D721Med (cell line): ENCODE measurements at places on chromosomes 3 and 15.

- no peak for DNase-seq
Measured at GRCh38 chr3:45135959-45136358, 10.2 kb downstream of the CDCP1 start.

DNA sequence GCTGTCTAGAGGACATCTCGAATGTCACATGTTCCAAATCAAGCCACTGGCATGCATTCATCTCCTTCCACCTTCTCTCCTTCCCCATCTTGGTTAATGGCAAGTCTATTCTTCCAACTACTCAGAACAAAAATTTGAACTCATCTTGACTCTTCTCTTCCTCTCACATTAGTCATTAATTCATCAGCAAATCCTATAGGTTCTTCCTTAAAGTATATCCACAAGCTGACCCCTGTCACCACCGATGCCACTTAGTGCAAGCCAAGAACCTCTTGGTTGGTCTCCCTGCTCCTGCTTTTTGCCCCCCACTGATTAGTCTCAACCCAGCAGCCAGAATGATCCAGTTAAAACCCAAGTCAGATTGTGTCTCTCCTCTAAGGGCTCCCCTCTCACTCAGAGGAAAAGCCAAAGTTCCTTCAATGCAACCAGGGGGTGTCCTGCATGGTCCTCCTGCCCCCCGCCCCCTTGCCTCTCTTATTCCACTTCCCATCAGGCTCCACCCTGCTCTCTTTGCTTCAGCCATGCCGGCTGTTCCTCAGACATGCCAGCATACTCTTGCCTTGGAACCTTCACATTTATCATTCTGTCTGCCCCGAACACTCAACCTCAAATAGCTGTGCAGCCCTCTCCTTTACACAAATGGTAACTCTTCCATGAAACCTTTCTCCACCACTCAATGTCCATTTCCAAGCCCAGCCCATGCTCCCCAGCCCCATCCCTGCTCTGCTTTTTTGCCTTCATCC lies 1.0 kb upstream of the GALNT15 start:
- no peak for DNase-seq

- no peak for DNase-seq
Measured at GRCh38 chr15:93036951-93037819, 51.8 kb downstream of the RGMA start.

GRCh38 chr3:138384976-138385375 lies 36.6 kb downstream of the MRAS start:
- no peak for DNase-seq

DNA sequence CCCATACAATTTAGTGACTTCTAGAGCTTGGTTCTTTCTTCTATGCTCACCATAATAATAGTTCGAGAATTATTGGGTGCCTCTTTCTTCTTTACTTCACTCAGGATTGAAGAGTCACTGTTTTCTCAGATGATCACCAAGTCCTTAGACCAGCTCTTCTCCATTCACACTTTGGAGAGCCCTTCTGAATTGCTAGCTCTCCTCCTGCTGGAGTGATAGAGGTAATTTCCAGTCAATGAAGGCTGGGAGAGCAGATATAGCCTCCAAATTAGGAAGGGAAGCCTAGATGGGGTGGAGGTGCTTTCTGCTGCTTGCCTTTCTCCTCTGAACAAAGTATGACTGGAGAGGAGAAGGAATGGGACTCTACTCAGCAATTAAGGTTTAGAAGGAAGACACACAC lies 10.7 kb upstream of the BBX start:
- DNase-seq = no peak

- DNase-seq = no peak
Measured at GRCh38 chr3:165788531-165788930, 48.7 kb downstream of the BCHE start.

- DNase-seq = no peak
Measured at GRCh38 chr3:100665230-100665629, 44.1 kb upstream of the TFG start.

GRCh38 chr3:13650210-13651056 lies 101.5 kb downstream of the FBLN2 start:
- peak; percentile 86 for DNase-seq

GRCh38 chr3:190739641-190740185 lies 122.8 kb downstream of the GMNC start:
- DNase-seq = no peak

DNA sequence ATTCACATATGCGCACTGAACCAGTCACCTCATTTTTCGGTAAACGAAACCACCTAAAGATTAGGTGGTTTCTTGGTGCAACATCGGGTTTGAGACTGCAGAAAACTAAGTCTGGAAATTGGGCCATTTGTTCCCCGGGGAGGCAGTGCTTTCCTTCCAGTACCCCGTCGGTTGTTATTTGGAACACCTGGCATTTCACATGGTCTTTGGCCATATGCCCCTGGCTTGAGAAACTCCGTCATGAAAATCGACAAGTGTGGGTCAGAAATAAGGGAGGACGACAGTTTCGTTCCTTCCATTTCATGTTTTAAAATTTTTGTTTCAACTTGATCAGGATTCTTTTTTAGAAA lies 544 bp upstream of the GATM start:
- no peak for DNase-seq

GRCh38 chr3:152305075-152305474 lies 36.3 kb downstream of the MBNL1 start:
- no peak for DNase-seq

DNA sequence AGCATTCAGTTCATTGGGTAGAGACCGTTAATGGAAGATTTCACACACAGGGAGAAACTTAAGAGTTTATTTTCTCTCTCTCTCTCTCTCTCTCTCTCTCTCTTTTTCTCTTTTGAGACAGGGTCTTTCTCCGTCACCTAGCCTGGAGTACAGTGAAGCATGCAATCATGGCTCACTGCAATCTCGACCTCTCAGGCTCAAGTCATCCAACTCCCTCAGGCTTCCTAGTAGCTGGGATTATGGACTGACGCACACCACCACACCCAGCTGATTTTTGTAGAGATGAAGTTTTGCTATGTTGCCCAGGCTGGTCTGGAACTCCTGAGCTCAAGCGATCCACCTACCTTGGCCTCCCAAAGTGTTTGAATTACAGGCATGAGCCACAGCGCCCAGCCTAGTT lies 1.6 kb downstream of the WDR72 start:
- no peak for DNase-seq

DNA sequence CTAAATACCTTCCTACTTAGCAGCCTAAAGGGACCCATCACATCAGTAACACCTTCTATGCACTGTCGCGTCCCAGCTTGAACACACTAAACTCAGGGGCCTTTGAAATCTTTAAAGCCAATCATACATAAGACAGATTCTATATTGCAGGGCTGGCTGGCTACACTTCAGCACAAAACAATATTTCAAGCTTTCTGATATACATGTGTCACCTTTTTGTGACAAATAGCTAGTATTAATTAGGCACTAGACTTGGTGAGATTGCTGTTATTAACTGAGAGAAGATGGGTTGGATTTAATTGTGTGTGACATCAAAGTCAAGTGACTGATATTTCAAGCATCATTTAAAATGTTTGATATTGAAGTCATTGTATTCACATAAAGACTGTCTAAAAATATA lies 148.4 kb downstream of the ZIC4 start:
- no peak for DNase-seq
